Esophagus squamous epithelium (tissue), 5 donors: ENCODE measurements at places on chromosomes 11 and 22.

GRCh38 chr11:114319716-114320328 lies 23.6 kb downstream of the NNMT start:
- DNase-seq, result no peak

DNA sequence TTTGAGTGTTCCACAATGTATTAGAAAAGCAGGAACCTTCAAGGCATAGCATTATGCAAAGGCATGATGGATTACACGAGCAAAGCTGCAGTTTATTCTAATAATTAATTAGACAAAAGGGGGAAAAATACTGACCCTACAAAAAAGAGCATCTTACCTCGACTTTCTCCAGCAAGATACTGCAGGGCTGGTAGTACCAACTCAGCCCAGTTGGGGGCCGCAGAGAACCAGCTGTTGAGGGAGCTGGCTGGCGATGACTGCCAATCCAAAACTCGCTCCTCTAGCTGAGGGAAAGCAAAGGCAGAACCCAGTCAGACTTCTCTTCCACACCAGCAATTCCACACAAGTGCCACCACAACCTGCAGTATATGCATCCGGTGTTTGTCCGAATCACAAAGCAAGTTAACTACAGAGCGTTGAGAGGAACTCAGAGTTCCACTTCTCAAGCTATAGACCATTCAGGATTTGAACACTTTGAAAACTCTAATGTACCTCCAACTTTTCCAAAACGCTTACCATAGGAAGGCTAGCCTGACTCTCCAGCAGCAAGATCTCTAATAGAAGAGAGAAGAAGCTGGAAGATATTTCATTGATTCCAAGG lies 13.7 kb downstream of the NFRKB start:
- DNase-seq, result no peak

GRCh38 chr11:9276571-9276970 lies 11.4 kb upstream of the DENND5A start:
- no peak for DNase-seq

- DNase-seq, result no peak
Observed at GRCh38 chr11:133935551-133935910, 21.2 kb downstream of the IGSF9B start.

DNA sequence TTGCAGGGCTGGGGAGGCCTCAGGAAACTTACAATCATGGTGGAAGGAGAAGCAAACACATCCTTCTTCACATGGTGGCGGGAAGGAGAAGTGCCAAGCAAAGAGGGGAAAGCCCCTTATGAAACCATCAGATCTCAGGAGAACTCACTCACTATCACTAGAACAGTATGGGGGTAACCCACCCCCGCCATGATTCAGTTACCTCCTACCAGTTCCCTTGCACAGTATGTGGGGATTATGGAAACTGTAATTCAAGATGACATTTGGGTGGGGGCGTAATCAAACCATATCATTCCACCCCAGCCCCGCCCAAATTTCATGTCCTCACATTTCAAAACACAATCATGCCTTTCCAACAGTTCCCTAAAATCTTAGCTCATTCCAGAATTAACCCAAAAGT lies 16.2 kb downstream of the IMMP1L start:
- DNase-seq, result no peak

- no peak for DNase-seq
Observed at GRCh38 chr11:293271-293851, 4.4 kb downstream of the PGGHG start.

GRCh38 chr11:36092314-36093030 lies 148.6 kb downstream of the LDLRAD3 start:
- DNase-seq, result no peak

DNA sequence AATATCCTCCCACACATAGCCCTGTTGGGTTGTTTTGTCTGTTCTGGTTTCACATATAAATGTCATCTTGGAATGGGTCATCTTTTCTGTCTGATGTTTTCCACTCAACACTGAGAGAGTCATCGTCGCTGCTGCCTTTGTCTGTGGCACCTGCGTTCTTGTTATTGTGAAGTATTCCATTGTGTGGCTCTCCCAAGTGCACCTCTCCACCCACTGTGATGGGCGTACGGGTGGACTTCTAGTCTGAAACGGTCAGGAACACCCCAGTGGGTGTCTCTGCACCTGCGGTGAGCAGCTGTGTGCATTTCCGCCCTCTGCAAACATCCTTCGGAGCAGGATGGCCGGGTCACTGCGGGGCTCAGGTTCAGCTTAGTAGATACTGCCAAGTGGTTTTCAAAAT lies 34.5 kb upstream of the RTL6 start:
- DNase-seq, result no peak

DNA sequence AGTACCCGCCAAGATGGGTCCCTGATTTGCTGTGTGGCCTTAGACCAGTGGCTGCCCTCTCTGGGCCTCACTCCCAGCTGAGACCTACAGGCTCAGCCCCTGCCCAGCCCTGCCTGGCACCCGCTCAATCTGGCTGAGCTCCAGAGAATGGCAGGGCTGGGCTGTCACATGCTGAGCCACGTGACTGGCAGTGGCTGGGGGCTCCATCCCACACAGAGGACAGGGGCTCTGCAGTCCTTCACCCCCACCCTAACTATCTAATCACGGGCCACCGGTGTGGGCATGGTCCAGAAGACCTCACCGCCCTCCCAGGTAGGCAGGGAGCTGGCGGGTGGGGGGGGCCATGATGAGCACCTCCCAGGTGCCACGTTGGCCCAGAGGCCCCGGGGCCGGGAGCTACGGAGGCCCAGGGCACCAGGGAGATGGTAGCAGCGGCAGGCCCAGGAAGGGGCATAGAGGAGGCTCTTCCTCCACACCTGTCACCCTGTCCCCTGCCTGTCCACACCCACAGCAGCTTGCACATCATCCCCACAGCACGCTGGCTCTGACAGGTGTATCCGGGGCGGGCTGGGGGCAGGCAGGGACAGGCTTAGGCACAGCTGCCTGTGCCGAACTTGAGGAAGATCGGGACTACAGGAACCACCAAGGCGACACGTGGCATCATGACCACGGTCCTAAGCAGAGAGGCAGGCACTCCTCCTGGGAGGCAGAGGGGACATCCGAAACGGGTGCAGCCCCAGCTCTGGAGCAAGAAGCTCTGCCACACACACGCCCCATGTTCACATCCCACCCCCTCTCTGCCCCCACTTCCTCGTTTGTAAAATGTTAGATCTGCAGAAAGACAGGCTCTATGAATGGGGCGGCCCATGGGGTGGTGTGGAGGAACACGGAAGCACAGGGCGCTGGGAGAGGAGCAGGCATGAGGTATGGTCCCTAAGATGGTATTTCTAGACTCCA lies 1.5 kb upstream of the ALDH3B1 start:
- no peak for DNase-seq

DNA sequence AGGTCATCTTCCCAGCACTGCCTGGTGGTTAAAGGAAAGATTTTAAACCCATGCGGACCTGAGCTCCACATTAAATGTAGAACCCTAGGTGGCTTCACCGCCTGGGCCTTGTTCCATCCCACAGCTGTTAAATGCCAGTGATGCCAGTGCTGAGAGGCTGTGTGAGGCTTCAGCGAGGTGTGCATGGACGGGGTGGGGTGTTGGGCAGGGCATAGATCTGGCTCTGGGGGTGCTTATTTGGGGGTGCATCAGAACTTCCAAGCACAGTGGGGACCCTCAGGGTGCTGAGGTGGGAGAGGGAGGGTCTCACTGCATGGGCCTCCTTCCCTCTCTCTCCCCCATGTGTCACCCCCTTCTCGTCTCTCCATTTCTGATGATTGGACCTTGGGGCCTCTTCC lies 90.1 kb upstream of the B3GAT1 start:
- DNase-seq, result no peak

- DNase-seq, result no peak
Observed at GRCh38 chr11:67054346-67054835, 2.3 kb upstream of the RHOD start.
